ENCODE measurements at places on chromosomes 1 and 21.

DNA sequence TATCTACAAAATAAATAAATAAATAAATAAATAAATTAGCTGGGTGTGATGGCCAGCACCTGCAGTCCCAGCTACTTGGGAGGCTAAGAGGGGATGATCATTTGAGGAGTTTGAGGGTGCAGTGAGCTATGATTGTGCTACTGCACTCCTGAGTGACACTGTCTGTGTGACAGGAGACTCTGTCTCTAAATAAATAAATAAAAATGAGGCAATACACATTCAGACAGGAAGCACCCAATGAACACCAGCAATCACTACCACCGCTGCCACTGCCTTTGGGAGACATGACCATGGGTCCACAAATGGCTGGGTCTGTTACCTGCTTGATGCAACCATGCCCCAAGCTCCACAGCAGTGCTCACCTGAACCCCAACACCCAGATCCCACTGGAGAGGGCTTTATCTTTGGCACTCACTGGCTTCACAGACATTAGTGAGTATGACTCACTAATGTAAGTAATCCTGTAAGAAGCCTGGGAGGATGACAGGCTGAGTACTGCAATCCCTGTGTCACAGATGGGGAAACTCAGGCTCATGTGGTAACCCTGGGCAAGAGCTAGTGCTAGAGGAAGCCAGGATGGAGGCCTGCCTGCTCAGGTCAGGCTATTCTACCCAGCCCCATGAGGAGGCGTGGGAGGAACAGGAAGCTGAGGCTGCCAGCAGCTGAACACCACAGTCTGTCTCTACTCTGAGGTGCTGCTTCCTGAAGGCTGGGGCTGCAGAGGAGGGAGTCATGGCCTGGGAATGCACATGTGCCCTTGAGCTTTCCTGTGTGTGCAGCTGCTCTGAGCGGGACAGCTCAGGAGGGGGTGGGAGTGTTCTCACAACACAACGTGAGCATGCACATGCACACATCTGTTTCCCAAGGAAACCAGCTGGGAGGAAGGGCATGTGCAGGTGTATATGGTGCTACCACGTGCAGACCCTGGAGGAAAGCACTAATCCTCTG lies 43.0 kb downstream of the SLC9A1 start:
- no peak for DNase-seq

- DNase-seq: no peak
These were observed 744 bp downstream of the ZNF670 start for GRCh38 chr1:247077876-247078257.

DNA sequence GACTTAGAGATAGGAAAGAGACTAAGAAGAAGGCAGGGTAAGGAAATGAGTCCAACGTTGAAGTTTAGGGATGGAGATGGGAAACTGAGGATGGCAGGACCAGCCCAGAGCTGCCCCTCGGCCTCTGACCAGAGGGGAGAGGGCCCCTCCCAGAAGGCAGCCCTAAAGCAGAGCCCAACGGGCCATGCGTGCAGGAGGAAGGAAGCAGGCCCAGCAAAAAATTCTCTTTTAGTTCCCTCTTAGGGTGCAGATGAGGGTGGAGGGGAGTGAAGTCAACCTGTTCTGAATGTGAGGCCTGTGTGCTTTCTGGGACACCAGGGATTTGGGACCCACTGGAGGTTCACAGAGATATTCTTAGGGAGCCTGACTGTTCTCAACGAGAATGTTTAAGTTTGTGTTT lies 225.4 kb downstream of the RHOU start:
- no peak for DNase-seq

- no peak for DNase-seq
These were observed 14.6 kb upstream of the TGFBR3 start for GRCh38 chr1:91900562-91900961.

DNA sequence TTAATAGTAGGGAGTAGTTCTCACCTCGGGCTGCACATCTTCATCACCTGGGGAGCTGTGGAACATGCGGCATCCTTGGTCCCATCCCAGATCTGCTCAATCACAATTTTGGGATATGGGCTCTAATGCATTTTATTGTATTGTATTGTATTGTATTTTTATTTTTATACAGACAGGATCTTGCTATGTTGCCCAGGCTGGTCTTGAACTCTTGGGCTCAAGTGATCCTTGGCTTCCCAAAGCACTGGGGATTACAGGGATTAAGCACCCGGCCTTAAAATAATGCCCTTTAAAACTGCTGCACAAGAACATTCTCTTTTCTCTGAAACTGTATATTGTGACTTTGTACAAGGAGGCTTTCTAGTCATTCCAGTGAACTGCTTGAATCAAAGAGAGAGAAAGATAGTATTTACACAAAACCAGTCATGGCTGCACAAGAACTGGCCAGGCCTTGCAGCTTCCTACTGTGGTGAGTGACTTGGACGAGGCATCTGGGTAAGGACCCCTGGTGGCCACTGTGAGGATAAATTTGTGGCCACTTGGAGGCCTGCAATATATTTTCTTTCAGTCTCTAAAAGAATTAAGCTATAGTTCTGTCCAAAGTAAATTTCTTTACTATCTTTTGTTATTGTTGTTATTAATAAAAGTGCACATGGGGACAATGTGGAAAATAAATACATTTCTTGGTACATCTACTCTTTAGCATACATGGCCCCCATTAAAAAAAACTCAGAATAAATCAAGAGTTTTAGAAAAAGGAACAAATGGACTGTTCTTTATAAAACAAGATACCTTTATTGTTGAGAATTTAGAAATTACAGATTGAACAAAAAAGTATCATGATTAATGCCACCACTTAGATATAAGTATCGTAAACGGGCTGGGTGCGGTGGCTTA lies 48.0 kb downstream of the TBCE start:
- DNase-seq: no peak

- no peak for DNase-seq
These were observed 94.3 kb downstream of the BCAR3 start for GRCh38 chr1:93587354-93587753.

Measured in NCI-H187 (cell line).